ENCODE measurements at places on chromosomes 7 and 10.

DNA sequence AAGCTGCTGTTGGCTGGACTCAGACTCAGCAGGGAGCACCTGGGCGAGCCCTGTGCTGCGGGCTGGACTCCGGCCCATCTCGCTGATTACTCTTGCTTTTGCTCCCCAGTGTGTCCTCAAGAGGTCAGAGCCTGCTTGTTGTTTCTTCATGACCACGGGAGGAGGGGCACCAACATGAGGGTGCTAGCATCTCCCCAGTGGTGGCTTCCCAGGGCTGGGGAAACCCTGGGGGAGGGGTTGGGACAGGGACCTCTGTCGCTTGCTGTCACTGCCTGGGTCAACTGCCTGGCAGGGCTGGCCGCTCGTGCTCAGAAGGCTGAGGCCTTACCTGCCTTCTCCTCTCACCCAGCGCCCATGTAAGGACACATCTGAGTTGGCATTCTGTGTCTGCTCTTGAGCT is 152.3 kb upstream of the SHH start:
- no peak for DNase-seq

DNA sequence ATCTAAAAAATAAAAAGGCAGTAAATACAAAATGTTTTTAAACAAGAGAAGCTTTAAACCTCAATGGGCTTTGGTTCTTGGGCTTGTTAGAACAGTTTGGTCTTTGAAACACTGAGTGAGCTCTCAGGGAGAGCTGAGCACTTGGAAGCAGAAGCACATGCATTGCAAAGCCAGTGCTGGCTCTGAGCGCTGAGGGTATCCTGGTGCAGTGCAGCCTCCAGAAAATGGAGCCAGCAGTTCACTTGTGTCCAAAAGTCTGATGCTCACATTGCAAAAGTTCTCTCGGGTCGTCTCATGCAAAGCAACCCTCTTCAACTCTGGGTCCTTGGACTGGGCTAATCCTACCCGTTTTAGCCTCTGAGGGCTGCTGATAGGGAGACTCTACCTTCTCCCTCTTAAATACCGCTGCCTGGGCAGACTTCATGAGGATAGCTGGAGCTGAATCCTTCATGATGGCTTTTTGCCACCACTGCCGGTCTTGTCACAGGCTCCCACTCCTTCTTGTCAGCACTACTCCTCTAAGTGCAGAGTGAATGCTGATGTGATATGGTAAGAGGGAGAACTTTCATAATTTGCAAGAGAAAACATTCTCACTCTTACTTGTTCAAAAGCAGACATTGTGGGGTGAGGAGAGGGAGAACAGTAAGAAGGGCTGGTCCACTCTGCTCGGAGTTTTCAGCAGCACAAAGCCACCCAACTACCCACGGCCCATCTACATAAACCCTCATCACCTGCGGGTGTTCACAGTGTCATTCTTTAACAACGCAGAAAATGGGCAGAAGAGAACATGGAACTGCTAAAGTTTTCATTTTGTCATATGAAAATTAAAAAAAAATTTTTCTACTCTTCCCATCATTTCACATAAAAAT is 42.2 kb upstream of the BMPER start:
- DNase-seq, result no peak

DNA sequence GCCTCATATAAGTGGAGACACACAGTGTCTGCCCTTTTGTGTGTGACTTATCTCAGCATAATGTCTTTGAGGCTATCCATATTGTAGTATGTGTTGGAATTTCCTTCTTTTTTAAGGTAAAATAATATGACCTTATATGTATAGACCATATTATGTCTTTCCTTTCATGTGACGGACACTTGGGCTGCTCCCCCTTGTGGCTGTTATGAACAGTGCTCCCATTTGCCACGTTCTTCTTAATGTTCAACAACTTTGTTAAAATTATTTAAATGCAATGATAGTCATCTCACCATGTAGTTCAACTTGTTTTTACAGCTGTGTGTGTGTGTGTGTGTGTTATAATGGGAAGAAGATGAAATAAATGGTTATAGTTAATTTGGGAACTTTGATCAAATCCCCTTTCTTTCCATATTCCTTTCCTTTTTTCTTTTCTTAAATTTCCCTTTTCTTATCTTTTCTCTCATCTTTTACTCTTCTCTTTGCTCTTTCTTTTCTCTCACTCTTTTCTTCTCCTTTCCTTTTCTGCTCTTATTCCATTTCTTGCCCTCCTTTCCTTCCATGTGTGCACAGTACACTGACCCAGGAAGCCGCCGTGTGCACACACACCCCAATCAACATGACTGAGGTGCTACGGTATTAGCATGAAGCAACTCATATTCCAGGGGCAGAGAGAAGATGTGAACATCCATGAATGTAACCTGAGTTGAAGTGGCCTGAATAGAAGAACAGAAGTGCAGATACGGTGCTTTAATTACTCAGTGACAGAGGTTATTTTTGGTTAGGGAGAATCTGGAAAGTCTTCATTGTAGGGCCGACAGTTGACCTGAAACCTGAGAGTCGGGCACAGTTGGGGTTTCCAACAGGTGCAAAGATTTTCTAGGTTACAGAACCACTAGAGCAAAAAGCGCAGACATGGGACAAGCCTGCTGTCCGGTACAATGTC is 596.6 kb downstream of the SDK1 start:
- DNase-seq, result peak; percentile 55

DNA sequence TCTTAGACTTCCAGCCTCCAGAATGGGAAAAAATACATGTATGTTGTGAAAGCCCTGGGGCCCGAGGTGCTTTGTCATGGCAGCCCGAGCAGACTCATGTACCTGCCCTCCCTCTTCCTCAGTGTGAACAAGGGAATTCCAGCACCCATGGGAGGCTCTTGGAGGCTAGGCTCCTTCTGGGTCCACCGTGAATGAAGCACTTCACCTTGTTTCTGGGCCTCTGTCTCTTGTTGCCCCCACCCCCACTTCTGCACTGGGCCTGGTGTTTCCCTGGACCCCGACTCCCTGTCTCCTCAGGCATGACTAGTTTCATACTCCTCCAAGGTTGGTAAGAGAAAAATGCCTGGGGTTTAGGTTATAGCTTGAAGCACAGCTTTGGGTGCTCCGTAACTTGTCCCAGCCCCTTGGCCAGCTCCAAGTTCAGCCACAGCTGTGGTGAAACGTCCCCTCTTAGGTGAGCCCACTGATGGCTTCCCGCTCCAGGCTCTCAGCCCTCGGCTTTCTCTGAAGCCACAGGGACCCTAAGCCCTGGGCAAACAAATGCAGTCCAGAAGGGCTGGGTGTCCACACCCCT is 30.2 kb upstream of the ARHGAP22 start:
- no peak for DNase-seq

GRCh38 chr10:26112532-26112931 is 104.0 kb upstream of the GAD2 start:
- peak; percentile 43 for DNase-seq

DNA sequence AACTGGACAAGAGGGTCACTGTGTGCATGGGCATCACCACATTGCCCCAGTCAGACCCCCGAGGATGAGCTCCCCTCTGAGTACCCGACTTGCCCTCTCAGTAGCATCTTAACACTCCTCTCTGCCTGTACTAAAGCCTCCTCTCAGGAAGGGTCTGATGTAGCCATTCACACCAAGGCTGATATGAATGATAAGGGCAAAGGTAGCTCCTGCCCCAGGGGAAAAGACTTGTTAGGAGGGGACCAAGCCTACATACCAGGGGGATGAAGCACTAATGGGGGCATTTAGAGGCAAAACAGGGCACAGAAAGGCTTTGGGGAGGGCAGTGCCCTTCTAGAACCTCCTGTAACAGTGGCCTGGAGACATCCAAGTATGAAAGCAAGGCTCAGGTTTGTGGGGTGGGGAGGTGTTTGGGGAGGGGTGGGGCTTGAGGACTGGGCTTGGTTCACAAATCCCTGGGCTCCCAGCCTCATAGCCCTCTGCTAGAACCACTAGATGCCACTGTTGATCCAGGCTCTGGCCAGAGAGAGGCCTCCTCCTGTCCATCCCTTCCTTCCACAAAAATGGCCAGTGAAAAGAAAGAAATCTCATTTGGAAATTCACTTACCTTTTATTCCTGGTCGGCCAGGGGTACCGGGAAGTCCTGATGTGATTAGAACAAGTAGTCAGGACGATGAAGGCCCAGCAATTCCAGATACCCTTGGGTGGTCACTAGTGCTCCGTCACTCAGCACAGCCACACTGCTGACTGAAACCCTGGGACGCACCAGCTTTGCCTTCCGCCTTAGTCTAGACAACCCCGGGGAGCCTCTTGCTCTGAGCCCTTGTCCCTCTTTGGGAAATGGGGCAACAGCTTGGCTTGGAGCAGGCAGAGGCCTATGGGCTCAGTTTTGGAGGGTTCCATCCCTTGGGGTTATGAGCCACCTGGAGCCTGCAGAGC is 40.3 kb downstream of the COL17A1 start:
- peak; percentile 70 for DNase-seq

DNA sequence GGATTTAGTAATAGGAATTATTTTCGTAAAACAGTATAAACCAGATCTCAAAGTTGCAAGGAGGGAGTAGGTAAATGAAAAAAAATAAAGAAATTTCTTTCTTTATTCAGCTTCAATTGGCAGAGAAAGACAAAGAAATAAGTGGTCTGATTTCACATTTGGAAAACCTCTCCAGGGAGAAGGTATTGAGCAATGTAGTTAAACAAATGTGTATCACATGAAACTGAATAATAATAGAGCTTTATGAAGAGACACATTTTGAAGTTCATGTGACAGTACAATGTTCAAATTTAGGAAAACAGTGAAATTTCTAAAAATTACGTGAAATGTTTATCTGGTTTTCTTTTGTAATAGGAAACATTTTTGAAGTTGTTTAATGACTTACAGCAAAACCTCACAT is 63.0 kb downstream of the TAX1BP1 start:
- peak; percentile 43 for DNase-seq

DNA sequence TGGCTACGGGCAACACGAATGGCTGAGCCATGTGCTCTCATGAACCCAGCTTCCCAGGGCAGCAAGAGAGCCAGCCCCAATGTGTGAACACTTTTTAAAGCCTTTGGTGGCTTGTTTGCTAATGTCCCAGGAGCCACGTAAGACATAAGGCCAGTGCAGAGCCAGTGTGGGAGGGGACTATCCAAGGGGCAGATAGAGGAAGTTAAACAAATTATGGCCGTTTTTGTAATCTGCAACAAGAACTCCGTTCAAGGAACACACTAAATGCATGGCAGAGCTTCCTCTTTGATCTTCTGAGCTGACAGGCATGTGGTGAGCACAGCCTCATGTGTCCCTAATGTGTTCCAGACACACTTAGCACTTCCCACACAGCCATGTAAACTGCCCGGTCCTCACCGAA is 133.3 kb downstream of the TEX36 start:
- peak; percentile 11 for DNase-seq

- no peak for DNase-seq
Observed at GRCh38 chr10:8102708-8103401, 48.4 kb downstream of the GATA3 start.

GRCh38 chr10:120205368-120206018 is 251.5 kb upstream of the PLPP4 start:
- no peak for DNase-seq

DNA sequence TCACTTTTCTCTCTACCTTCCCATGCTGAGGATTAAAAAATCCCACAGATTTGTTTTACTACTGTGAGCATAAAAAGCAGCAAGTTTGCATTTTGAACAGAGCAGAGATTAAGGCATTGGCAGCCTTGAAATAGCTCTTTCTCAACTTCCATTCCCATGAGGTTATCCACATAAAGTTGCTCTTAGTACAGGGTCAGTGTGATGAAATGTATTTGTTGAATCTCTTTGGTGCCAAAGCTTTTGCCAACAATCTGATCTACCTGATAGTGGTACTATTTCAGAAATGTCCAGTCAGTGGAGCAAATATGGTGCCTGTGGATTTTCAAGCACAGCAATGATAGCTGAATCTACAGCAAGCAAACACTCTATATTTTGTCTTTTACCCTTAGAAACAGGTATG is 254.8 kb downstream of the INHBA start:
- peak; percentile 58 for DNase-seq

- DNase-seq, result peak; percentile 34
Observed at GRCh38 chr7:29606287-29606721, 42.7 kb downstream of the PRR15 start.

DNA sequence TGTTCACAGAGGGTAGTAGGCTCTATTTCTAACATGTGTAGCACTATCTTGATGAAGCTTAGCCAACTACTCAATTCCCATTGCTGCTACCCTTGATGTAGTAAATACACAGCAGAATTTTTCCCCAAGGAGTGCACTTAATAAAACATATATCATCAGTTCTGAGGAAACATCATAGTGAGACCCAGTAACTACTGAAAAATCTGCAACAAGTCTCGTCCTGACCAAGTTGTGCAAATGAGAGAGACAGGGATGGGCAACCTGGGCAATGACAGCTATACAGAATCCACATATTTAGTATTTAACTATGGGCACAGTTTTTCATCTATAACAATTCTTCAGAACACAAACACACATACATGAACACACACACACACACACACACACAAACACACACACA is 1073.8 kb upstream of the SORCS1 start:
- DNase-seq, result no peak

DNA sequence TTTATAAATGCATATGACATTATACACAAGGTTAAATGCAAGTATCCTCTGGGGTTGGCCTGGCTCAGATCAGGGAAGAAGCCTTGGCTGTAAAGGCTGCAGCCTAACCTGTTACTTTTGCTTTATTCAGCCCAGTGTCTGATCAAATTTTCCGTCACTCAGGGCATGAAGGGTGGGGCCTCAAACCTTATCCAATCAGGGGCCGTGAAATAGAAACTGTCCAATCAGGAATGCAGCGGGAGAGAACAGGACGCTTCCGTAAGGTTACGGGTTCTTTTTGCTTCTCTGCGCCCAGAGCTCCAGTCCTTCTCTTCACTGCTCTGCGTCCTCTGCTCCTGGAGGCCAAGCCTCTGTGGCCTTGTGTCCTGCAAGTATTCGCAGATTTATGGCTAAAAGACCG is at the start of gene ZNF716:
Gene ZNF716, plus strand, starts transcription at position 274 of the 400 bp plus-strand sequence. Its CDS starts 112 bp downstream, at position 386.
- no peak for DNase-seq

GRCh38 chr7:1245524-1246050 is 12.9 kb downstream of the UNCX start:
- no peak for DNase-seq

DNA sequence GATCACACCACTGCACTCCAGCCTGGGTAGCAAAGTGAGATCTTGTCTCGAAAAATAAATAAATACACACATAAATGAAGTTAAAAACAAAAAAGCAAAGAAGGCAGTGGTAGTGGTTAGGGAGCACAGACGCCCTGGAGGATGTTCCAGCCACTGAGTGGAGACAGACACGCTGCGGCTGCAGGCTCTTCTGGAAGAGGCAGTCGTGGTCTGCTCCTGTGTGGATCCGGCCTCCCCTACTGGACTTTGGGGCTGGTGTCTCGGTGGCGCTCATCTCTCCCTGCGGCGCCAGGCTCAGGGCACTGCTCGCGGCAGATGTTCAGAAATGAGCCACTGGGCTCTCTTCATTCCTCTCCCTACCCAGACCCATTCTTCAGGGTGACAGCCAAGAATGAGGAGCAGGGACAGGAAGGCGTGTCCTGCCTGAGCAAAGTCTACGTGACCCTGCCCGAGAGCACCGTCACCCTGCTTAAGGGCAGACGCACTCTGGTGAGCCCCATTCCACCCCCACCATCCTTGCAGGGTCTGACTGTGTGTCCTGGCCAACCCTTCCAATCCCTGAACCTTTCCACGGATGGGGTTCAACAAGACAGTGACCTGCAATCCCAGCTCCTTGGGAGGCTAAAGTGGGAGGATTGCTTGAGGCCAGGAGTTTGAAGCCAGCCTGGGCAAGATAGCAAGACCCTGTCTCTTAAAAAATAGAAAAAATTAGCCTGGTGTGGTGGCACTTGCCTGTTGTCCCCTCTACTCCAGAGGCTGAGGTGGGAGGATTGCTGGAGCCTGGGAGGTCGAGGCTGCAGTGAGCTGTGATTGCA is 26.2 kb downstream of the ZAN start:
- DNase-seq, result no peak

- peak; percentile 68 for DNase-seq
Observed at GRCh38 chr7:16891338-16891737, 9.6 kb upstream of the AGR3 start.
